GM23338 (cell line): ENCODE measurements at places on chromosomes 6 and 20.

- no peak for DNase-seq
These were observed 159.4 kb upstream of the CITED2 start for GRCh38 chr6:139533573-139534471.

DNA sequence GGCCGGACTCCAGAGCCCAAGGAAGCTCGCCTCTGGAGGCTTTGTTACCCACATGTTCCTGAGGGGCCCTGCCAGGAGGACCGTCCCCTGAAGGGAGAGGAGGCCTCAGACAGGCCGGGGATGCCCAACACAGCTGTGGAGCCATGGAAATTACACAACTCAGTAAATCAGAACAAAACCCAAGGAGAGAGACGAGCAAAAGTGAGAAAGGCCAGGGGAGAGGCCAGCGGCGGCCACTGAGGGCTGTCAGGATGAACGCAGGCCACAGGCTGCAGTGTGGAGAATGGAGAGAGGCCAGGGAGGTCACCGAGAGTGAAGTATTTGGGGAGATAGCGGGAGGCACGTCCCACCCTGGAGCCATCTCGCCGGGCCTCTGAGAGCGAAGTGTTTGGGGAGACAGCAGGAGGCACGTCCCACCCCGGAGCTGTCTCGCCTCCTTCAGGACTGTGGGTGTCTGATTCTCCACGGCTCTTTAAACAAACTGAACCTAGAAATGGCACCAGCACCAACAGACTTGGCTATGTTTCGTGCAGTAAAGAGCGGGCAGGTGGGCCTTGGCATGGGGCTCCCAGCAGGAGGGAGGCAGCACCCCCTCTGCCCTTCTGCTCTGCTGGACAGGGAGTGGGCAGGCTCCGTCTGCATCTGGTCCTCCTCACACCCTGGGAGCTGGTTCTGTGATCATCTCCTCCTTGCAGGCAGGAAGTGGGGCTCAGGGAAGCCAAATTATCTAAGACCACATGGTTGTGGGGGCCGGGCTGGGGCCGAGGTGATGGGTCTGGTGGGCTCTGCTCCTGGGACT is 91.0 kb downstream of the YTHDF1 start:
- DNase-seq, result no peak

- no peak for DNase-seq
These were observed 28.4 kb upstream of the LY86 start for GRCh38 chr6:6559994-6560570.

DNA sequence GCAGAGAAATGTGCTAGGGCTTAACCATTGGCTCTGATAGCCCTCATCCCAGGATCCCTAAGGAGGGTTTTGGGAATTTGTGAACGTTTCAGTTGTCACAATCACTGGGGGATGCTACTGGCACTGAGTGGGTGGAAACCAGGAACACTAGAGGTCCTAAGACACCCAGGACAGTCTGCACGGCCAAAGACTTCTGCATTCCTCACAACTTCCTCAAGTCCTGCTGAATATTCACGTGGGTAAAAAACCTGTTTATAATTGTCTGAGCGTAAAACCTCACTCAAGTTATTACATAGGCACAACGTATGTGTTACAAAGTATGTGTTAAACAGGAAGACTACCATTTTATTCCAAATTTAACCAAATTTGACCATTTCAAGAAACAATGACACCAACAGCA is 52.4 kb downstream of the GMDS start:
- DNase-seq, result no peak

DNA sequence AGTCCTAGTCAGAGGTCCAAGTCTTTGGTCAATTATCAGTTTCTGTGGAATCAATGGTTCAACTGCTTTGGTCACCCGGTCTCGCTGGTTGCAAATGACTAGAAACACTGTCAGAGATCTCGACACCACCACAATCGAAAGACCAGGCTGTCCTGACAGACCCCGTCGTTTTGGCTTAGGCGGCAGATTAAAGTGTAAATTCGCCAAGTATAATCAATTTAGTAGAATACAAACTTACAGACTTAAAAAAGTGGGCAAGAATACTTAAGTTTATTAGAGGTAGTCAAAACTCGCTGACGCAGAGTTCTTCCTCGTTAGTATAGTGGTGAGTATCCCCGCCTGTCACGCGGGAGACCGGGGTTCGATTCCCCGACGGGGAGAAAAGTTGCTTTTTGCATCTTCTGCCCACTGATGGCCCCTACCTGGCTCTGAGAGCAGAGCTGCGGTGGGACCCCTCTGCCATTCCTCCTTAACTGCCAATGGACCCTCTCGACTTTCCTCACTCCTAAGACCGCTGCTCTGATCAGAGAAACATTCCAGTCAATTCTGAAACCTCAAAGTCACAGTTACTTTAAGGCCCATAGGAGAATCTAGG is 30.6 kb upstream of the ZNF184 start:
- DNase-seq, result peak; percentile 81

- no peak for DNase-seq
These were observed 771.7 kb upstream of the EYS start for GRCh38 chr6:66478705-66479104.

GRCh38 chr20:20697325-20697845 is 15.1 kb downstream of the RALGAPA2 start:
- DNase-seq, result no peak

DNA sequence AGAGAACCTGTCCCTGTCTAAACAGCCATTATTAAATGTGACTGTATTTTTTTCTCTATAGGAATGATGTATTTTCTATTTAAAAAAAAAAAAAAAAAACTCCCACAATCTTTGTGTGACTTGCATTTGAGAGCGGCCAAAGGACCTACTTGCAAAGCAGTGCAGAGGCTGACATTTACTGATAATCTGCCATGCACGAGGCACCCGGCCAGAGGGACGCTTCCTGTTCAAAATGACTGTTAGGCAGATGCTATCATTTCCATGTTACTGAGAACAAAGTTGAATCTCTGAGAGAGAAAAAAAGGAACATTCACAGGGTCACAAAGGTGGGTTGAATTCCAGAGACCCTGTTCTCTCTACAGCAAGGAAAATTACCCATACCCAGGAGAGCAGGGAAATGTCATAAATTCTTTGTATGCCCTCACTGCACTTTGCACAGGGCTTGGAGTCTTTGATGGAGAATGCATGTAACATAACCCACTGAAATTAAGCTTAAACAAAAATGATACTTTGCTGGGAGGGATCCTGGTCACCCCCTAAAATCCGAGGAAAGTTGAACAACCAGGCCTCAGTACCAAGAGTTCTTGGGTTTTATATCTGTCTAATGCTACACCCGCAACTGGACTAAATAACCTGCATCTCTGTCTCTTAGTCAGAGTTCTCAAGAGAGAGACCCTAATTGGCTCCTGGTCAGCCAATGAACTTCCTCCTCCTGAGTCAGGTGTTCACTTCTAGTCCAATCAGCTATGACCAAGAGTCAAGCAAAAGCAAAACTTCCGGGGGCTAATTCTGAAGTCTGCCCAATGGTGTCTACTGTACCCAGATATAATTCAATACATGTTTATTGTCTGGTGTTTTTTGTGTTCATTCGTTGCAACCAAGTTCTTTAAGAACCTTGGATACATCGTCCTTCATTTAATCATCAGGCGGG is 61.2 kb downstream of the GCLC start:
- peak; percentile 21 for DNase-seq

DNA sequence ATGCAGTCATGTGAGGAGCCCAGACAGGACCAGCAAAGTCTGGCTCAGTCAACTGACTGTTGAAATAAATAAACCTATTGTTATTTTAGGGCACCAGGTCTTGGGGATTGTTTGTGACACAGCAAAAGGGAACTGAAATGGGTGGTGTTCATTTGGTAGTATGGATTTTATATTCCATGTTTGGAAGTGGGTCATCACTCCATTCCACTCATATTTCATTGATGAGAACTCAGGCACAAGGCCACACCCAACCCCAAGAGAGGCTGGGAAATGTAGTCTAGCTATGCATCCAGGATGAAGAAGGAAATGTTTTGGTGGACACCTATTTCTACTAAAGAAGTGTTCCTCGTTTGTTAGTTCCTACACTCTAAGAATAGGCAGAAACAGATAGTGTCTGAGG is 64.9 kb upstream of the BTBD3 start:
- no peak for DNase-seq

GRCh38 chr6:7604003-7604402 is 14.0 kb downstream of the SNRNP48 start:
- no peak for DNase-seq

GRCh38 chr20:59568509-59569024 is 35.8 kb upstream of the PHACTR3 start:
- no peak for DNase-seq

- DNase-seq, result peak; percentile 16
These were observed 6.3 kb downstream of the BMP6 start for GRCh38 chr6:7732228-7732627.

- peak; percentile 68 for DNase-seq
These were observed 47.1 kb upstream of the ENTPD6 start for GRCh38 chr20:25148181-25148981.

DNA sequence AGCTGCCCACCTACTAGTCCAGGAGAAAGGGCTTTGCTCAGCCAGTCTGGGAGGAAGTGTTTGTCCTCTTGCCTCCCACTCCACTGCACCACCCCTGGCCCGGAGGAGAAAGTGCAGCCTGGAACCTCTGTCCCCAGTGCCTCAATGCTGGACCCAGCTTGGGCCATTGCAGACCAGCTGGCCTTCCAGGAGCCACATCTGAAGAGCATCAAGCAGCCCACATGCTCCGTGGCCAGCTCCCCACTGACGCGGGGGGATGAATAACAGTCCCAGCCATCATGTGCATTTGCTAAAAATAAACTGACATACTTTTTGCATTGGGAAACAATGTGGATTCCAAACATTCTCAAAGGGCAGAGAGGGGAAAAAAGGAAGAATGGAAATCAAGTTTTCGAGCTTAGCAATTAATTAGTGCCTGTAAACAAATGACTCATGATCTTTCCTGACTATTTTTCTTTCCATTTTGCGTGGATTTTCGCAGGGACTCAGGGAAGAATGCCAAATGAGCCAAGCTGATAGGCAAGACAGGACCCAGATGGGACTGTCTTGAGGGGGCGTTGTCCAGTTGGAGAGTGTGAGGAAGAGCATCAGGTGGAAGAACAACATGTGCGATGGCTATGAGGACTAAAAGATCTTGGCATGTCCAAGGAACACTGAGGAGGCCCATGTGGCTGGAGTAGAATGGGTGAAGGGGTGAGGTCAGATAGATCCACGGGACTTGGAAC is 34.1 kb downstream of the CEBPB start:
- peak; percentile 47 for DNase-seq

GRCh38 chr6:69705954-69706353 is 90.9 kb downstream of the LMBRD1 start:
- DNase-seq, result peak; percentile 23

- no peak for DNase-seq
These were observed 74.9 kb downstream of the TASP1 start for GRCh38 chr20:13563854-13564253.

GRCh38 chr6:107061125-107062020 is 33.4 kb downstream of the MTRES1 start:
- DNase-seq, result peak; percentile 80

DNA sequence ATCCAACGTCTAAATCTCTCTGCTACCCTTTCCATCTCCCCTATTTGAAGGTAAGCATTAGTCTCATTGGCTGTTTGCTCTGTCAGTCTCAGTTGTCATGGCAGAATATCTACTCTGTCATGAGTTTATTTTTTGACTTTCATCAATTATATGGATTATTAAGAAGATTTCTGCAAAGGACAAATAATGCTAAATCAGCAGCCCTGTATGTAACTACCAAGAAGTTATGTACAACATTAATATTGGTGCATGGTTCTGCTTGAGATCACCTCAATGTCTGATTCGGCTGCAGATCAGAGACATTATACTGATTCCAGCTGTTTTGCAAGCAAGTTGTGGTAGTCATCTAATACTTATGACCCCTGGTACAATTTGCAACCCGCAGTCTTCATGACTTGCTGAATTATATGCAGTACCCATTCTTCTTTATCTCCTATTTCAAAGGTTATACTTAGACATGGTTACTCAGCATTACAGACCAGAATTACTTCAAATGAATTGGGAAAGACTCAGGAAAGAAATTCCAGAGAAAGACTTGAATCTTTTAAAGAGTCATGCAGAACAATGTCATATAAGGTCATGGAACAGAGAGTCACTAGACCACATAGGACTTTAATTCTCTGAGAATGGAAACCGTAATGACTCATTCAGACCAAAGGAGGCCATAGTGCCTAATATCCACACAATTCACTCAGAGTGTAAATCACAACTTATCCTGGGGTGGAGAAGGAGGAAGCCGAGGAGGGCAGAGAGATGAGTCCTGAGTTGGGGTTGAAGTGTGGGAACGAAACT is 201.4 kb downstream of the IBTK start:
- DNase-seq, result no peak

GRCh38 chr6:53547166-53547810 is 2.4 kb upstream of the GCLC start:
- peak; percentile 43 for DNase-seq

DNA sequence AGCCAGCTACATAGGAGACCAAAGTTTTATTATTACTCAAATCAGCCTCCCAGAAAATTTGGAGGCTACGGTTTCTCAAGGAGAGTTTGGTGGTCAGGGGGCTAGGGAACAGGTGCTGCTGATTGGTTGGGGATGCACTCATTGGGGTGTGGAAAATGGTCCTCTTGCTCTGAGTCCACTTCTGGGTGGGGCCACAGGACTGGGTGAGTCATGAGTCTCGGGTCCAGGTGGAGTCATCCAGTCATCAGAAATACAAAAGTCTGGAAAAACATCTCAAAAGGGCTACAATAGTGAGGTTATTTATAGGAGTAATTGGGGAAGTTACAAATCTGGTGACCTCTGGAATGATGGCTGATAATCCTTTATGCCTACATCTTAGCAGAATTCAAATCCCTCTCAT is 54.3 kb upstream of the SLC22A16 start:
- no peak for DNase-seq

GRCh38 chr6:137365707-137366437 is 128.3 kb downstream of the OLIG3 start:
- DNase-seq, result peak; percentile 23

DNA sequence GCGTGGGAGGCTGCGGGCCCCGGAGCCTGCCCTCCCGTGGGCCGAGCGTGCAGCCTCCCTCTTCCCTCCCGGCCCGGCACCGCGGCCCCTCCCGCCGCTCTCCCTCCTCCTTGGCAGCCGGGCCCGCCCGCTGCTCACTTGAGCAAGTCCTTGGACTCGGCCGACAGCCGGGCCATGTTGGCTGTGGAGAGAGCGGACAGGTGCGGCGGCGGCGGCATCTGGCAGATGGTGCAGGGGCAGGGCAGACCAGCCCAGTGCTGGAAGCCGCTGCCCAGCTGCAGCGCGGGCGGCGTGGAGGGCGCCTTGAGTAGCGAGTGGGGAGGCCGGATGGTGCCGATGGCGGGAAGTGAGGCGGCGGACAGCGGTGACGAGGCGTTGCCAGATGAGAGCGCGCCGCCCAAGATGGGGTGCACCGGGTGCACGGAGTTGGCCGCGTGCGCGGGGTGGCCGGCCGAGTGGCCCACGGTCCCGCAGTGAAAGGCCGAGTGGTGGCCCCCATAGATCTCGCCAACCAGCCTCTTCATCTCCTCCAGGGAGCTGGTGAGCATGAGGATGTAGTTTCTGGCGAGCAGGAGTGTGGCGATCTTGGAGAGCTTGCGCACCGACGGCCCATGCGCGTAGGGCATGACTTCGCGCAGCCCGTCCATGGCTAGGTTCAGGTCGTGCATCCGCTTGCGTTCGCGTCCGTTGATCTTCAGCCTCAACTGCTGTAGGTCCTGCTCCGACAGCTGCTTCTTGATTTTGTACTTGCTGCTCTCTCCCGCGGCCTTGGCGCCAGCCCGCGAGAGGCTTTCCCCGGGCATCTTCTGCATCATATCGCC is 766 bp downstream of the OLIG3 start:
- DNase-seq, result peak; percentile 75

- DNase-seq, result no peak
These were observed 221.0 kb downstream of the ADGB start for GRCh38 chr6:146819596-146820320.
